Bronchus fibroblast of lung (primary cell): ENCODE measurements at places on chromosomes 2 and 18. TPM values are rescaled to one million over a fixed set of nuclear protein-coding genes. Genes with fewer than 3 reads are reported as not detected.

Gene ALLC
- total RNA-seq, result not detected in 2 replicates

Gene SLC16A14
- 0.89 and 1.0 TPM in 2 replicates for total RNA-seq

Gene CETN1
- total RNA-seq, result not detected in 2 replicates

Gene LYPD1
- 0.34 and 1.2 TPM in 2 replicates for total RNA-seq

Gene MDH1B
- 0.34 and 0.45 TPM in 2 replicates for total RNA-seq

Gene IL1RL1
- total RNA-seq, result 0.17 and 0.89 TPM in 2 replicates

Gene OSBPL6
- total RNA-seq, result 2.9 and 3.4 TPM in 2 replicates

Gene HRH4
- total RNA-seq, result not detected in 2 replicates

Gene UGGT1
- total RNA-seq, result 28.8 and 49.1 TPM in 2 replicates

Gene APLF
- total RNA-seq, result 1.6 and 2.2 TPM in 2 replicates

Gene TCF23
- total RNA-seq, result not detected in 2 replicates

Gene AQP12B
- total RNA-seq, result not detected in 2 replicates

Gene SF3B6
- total RNA-seq, result 173 and 176 TPM in 2 replicates

Gene VIT
- not detected in 2 replicates for total RNA-seq

Gene LRRTM4
- total RNA-seq, result not detected in 2 replicates
